Renal cortex interstitium (tissue), 15 donors: ENCODE measurements at places on chromosomes 1 and 21. TPM values are rescaled to one million over a fixed set of nuclear protein-coding genes. Genes with fewer than 3 reads are reported as not detected.

GRCh38 chr1:234667600-234668576 is 57.9 kb upstream of the IRF2BP2 start:
- no peak for DNase-seq

DNA sequence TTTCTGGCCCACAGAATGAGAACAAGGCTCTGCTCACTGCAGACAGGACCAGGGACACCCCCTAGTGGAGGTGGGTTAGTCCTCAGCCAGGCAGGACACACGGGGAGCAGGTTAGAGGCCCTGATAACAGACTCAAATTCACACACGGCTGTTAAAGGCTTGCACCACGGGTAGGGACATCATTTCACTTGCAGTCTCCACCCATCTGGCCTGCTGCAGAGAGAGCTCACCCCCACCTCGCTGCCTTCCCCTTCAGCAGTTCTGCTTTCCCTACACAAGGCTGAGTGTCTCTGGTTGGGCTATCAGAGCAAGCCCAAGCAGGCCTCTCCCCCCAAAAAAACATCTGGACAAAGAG is 20.6 kb downstream of the MEF2D start:
- no peak for DNase-seq

DNA sequence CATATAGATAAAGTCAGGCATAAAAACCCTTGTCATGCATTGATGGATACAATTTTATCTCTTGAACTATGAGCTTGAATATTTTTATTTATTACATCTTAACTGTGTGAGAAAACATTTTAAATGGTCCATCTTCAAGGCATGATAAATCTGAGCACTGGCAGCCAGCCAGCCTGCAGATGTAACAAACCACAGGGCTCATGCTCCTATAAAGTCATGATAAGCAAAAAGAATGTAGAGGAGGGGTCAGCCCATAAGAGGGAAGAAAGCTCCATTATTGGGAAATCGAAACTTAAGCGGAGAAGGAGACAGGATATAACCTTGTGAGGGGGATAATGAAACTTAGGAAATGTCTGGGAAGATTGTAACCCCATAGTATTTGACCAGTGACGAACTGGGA is 839.0 kb downstream of the LRRIQ3 start:
- DNase-seq, result no peak

DNA sequence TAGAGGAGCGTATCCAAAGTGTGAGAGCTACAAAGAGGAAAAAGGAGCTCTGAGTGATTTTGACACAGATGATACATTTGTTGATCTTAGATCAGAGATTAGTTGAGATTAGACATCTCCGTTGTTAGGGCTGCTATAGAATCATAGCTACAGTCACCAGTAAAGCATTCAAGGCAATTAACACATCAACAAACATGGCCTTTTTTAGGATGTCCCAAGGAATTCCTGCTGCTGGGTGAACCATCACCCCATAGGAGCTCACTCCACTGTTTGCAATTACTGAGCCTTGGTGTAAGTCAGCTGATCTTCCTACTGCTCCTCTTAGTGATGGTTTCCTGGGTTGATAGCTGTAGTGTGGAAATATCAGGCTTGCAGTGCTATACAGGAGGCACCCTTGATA is 6.7 kb upstream of the RSRP1 start:
- no peak for DNase-seq

The GPR161 gene
- 23.9 TPM for polyA plus RNA-seq

- no peak for DNase-seq
Measured at GRCh38 chr1:115606305-115606704, 35.5 kb upstream of the VANGL1 start.

GRCh38 chr21:36386031-36386642 is 945 bp downstream of the CHAF1B start:
- DNase-seq, result no peak
